ENCODE measurements at places on chromosomes 12 and 14.

DNA sequence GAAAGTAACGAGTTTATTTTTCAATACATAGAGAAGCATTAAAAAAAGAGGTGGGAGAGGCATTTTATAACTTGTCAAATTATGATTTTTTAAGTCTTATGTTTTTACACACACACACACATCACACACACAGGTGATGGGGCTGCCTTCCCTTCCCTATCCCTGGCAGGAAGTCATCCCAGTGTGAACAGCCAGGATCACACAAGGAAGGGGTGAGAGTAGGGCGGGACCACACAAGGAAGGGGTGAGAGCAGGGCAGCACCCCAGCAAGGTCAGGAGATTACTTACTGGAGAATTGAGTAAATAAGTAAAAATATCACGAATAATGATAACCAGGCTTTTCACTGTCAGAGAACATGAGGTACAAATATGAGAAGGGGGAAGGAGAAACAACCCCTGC is 372.6 kb downstream of the SEC23A start:
- no peak for DNase-seq

GRCh38 chr12:47098099-47098498 is 18.3 kb upstream of the AMIGO2 start:
- DNase-seq: no peak

GRCh38 chr14:58817846-58818245 is 180.1 kb downstream of the DACT1 start:
- DNase-seq: no peak

DNA sequence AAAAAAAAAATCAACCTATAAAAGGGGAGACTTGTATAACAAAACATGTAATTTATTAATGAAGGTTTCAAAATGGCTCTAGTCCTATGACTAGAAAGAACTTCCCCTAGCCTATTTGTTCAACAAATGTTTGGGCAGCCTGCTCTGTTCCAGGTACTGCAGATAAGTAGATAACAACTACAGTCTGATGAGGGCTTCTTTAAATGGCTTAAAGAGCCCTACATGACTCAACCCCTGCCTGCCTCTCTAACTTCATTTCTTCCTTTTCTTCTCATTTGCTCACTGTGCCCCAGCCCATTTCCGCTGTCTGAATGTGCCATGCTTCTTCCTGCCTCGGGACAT is 21.5 kb downstream of the ALDH6A1 start:
- DNase-seq: no peak

DNA sequence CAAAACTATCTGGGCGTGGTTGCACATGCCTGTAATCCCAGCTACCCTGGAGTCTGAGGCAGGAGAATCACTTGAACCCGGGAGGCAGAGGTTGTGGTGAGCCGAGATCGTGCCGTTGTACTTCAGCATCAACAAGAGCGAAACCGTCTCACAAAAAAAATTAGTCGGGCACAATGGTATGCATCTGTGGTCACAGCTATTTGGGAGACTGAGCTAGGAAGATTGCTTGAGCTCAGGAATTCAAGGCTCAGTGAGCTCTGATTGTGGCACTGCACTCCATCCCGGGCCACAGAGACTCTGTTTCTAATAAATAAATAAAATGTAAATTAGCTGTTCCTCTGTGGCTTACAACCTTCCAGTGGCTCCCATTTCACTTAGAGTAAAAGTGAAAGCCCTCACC is 28.0 kb downstream of the RCOR1 start:
- no peak for DNase-seq

DNA sequence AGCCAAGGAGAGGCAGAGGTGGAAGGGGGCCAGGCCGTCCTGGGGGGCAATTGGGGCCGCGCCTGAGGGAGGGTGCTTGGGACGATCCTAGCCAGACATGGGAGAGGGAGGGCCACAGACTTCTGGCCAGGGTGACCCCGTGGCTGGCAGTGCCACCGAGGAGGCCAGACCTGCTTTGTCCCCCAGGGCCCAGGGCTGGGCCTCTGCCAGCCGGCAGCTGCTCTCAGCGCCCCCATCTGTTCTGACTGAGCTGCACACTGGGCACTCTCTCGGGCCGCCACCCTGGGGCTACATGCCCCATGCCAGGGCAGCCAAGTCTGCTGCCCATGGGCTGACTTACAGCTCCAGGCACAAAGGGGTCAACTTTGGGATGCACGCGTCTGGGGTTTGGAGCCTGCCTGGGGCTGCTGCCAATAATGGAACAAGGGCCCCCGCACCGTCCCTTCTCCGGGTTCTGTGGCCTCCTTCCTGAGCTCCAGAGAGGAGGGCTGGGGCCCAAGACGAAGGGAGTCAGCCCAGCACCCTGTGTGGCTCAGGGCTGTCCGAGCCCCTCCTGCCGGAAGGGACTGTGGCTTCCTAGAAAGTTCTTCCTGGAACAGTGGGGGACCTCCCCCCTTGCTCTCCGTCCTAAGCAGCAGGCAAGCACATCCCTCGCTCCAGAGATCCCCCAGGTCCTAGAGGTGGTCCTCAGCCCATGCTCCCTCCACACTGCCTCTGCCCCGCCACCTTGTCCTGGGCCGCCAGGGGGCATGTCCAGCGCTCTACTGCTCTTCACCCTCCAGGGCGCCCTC is 1.1 kb downstream of the ADSS1 start:
- no peak for DNase-seq
